ENCODE measurements at places on chromosomes 16 and 17.
A peak's percentile ranks its signal among the peaks of the same experiment; 100 is the strongest.

DNA sequence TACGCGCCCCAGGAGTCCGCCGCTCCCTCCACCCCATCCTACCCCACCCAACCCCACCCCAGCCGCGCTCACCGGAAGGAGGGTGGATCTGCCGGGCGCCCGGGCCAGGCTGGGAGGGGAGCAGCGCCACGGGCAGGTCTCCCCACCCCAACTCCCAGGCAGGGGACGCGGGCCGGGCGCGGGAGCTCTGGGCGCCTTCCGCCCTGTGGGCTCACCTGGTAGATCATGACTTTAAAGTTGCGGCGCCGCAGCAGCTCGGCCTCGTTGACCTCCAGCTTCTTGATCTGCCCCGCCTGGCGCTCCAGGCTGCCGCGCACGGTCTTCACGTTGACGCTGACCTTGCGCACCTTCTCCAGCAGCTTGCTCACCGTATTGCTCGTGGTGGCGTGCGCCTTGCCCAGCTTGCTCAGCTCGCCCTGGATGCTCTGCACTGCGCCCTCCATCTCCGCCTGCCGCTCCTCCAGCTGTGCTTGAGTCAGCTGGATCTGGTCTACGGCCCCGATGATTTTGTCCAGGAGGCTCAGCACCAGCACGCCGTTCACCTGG, 571 bp downstream of the CAVIN1 start:
- DNase-seq: no peak

- DNase-seq: no peak
These were observed 1.9 kb upstream of the SMIM5 start for GRCh38 chr17:75631353-75631752.

DNA sequence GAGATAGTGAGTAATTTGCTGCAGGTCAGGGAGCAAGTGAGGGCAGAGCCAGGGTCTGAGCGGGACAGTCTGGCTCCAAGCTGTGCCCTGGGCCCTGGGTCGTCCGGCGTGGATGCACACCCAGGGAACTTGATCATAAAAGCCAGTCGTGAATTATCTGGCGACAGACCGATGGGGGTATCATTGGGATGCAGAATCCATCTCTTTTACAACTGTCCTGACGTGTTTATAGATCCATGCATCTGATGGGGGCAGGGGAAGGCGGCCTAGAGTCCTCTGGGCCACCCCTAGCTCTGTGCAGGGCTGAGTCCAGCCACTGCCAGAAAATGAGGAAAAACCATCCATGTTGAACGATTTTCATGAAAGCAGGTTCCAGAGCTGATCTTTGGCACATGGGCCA, 332.8 kb downstream of the C16orf95 start:
- no peak for DNase-seq

DNA sequence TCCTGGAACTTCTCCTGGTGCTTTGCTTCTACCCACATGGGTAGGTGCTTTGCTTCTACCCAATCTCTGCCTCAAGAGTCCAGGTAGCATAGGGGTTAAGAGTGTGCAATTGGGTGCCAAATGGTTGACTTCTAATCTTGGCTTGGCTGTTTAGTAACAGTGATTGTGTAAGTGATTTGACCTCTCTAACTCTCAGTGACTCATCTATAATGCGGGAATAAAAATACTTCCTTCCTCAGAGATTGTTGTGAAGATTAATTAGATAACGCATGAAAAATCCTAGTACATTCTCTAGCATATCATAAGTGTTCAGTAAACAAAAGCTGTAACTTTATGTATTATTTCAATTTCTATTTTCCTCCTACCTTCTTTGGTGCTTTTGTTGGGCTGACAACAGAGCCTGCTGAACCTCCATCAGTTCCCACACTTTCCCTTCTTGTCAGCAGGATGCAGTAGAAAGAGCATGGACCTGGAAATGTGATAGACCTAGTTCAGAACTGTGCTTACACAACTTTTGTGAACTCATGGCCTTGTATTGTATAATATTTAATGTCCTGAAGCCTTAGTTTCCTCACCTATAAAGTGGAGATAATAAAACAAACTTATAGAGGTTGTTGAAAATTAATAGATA, 72.9 kb upstream of the SMIM36 start:
- DNase-seq: no peak

DNA sequence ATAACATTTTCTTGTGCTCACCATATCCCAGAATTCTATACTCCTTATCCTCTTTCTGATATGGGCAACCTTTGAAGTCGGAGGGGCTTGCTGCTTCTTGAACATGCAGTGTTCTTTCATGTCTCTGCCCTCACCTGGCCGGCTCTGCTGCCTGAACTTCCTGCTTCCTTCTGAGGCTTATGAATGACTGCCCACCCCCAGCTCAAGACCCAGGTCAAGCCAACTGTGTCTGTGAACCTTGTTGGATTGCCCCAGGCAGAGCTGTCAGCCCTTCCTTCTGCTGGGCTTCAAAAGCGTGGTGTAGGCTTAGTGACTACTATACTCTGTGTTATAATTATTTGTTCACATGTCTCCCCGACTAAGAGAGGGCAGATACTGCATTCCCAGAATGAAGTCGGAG, 506.5 kb downstream of the HS3ST4 start:
- DNase-seq: no peak

DNA sequence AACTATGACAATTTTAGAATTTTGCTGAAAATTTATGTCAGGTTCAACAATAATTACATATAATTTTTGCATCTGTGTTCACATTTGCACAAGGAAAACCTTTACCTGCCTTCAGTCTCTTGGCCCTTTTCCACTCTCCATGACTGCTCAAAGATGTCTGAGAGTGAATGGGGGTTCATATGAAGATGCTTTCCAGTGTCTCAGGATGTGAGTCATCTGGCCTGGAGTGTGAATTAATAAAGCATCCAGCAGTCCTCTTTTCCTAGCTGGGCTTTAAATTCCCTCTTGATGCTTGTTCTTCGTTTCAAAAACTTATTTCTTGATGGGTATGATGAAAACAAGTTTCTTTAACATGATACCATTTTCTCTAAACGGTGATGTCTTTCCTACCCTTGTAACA, 99.9 kb downstream of the CDK5R1 start:
- DNase-seq: no peak

DNA sequence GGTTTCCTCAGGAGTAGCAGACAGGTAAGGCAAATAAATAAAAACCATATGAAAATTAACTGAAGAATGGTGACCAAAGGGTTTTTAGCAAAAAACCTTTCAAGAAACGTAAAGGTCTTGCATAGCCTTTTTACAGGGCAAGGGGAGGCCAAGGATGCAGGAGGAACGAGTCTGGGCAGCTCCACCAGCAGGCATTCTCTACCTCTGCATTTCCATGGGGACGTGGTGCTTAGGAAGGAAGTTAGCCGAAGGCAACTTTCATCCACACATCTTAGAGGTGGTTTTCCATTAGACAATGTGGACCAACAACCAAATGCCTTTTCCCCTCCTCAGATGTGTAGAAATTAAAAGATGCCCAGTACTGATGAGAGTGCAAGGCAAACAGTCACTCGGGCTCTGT, 20.7 kb downstream of the TOM1L2 start:
- DNase-seq: no peak

GRCh38 chr17:19384723-19385391, 2.1 kb downstream of the MFAP4 start:
- no peak for DNase-seq

- DNase-seq: no peak
These were observed 22.4 kb downstream of the CEP95 start for GRCh38 chr17:64529221-64529620.

DNA sequence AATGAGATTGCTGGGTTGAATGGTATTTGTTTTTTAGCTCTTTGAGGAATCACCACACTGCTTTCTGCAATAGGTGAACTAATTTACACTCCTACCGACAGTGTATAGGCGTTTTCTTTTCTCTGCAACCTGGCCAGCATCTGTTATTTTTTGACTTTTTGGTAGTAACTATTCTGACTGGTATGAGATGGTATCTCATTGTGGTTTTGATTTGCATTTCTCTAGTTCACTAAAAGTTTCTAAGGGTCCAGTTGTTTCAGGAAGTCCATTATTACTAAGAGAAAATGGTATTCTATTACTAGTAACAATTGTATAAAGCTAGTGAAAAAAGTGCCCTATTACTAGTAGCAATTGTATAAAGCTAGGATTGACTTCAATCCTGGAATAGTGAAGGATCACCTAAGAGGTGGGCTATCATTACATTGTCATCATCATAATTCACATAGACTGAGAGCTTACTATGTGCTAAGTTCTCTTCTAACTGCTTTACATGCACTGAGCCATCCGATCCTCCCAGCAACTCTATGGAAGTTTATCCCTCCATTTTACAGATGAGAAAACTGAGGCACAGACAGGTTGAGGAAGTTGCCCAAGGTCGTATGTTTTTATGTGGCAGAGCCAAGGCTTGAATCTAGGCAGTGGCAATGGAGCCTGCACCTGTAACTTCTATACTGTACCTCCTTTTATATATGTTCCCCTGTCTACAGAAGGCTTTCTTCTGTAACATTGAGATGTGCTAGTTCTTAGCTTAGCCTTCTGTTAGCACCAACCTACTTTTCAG, 13.4 kb upstream of the SMIM36 start:
- no peak for DNase-seq

GRCh38 chr17:65163990-65164495, 26.9 kb downstream of the RGS9 start:
- peak; percentile 52 for DNase-seq

- DNase-seq: no peak
These were observed 7.3 kb downstream of the MAPK8IP3 start for GRCh38 chr16:1713331-1713730.

GRCh38 chr16:68907297-68907696, 64.0 kb downstream of the TANGO6 start:
- no peak for DNase-seq

DNA sequence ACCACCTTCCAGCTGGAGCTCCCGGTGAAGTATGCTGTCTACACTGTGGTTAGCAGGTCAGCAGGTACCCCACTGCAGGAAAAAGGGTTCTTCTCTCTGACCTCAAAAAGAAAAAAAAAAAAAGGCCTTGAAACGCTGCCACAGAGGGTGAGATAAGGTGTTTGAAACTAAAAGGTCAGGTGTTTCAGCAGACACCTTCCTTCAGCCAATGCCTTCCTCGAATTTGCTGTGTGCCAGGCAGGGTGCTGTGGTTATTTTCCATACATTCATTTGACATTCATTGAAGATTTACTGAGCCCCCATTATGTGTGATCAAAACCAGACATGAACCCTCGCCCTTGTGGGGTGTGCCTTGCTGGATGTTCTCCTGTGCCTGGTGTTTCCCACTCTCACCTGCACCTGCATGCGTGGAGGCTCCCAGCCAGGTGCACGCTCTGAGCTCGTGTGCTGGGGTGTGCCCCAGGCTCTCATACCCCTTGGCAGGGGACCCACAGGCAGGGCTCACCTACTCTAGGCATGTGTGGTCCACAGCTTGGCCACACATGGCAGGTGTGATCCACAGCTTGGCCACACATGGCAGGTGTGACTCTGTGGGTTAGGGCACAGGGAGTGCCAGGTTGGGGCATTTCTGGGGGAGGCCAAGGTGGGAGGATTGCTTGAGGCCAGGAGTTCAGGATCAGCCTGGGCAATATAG, 15.8 kb upstream of the ITGAD start:
- no peak for DNase-seq

GRCh38 chr16:53558710-53559109, 55.7 kb upstream of the AKTIP start:
- DNase-seq: no peak

DNA sequence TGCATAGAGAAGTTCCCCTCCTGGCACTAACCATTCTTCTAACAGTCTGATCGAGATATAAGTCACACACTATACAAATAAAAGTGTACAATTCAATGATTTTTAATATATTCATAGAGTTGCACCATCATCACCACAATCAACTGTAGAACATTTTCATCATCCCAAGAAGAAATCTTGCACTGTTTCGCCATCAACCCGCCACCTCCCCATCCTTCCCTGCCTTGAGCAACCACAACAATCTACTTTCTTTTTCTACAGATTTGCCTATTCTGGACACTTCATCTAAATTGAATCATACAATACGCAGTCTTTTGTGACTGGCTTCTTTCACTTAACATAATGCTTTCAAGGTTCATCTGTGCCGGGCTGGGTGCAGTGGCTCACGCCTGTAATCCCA, 33.0 kb upstream of the GUCY2D start:
- no peak for DNase-seq

DNA sequence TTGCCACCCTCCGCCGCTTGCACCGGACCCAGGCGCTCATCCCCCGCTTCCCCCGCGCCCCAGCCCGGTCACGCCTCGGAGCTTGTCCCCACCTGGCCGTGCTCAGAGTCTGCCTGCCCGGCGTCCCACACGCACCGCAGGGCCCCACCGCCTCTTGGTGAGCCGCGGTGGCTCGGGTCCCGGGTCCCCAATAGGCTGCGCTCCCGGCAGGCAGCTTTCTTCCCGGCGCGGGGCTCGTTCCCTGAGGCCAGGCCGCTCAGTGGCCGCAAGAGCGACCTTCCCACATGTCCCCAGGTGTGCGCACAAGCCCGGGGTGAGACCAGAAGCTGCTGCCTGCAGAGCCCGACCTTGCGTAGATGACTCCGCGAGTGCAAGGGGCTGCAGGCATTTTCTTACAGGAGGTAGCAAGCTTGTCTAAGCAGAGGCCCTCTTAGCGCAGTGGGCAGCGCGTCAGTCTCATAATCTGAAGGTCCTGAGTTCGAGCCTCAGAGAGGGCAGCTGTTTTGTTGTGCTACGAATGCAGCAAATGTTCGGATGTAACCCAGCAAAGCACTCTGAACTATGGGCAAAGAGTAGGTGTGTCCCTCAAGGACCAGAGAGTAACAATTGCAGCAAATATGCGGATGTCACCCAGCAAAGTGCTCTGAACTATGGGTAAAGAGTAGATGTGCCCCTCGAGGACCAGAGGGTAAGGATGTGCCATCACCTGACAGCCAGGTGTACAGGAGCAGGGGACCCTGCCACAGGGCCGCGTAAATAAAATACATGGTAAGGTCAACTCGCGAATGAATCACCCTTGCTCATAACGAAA, 15.6 kb downstream of the TLE7 start:
- DNase-seq: peak; percentile 28

DNA sequence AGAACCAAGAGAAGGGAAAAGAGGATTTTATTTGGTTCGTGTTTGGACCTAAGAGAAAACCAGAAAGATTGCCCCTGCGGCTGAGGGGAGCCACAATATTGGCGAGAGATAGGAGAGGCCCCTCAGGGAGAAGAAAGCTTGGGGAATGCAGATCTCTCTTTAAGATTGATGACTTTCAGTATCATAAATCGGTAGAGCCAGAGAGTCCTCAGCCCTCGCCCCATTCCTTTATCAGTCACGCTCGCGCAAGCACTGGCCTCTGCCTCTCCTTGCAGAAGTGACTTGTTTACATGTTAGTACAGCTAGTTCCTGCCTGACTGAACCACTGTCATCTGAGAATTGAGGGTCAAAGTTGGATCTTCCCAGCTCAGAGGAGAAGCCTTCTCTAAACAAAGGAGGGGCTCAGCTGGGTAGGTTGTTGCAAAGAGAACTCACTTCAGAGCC, 21.5 kb upstream of the KRT19 start:
- no peak for DNase-seq

DNA sequence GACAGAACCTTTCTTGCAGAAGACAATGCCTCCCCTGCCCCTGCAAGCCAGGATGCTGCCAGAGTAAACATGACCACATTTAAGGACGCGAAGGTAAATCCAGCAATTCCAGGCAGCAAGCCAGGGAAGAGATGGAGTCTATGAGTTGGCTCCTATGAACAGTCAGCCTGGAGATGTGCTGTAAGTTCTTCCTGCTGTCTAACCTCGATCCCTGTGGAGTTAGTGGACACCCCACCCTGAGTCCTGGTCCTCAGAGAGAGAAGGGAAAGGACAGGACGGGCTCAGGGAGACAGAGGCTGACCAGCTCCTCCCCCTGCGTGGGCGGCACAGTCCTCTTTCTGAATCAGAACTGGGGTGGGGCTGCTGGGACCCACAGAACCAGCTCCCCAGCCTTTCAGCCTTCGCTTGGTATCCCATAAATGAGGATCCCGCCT, 24.9 kb downstream of the CDC42EP4 start:
- no peak for DNase-seq

- DNase-seq: no peak
These were observed 7.6 kb downstream of the SLC25A10 start for GRCh38 chr17:81719410-81720266.

All from stimulated activated CD4-positive, alpha-beta T cell treated with anti-CD3 and anti-CD28 coated beads, Interleukin-1b, Interleukin-23, amount 100 ng/mL, for 24 hours (primary cell).